ENCODE measurements at places on chromosomes 5 and 9.

- DNase-seq = peak; percentile 11
These were observed 1.8 kb upstream of the HMCN2 start for GRCh38 chr9:130263601-130264413.

GRCh38 chr9:31623511-31623910 lies 760.9 kb upstream of the ACO1 start:
- DNase-seq = no peak

DNA sequence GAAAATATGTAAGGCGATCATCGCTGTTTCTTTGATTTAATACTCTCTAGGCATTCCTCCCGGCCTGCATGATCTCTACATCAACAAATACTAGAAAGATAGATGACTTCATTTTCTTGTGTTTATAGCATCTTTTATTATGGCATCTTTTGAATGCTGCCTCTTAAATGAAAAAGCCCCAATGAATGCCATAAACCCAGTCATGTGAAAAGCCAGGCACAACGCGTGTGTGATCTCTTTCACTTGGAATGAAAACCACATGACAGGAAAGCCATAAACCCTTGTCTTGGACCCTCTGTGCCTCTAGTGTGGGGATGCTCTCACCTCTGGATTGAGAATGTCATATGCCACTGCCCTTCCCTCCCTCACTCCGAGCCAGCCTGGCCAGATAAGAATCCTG lies 476.2 kb downstream of the SEMA5A start:
- DNase-seq = no peak

DNA sequence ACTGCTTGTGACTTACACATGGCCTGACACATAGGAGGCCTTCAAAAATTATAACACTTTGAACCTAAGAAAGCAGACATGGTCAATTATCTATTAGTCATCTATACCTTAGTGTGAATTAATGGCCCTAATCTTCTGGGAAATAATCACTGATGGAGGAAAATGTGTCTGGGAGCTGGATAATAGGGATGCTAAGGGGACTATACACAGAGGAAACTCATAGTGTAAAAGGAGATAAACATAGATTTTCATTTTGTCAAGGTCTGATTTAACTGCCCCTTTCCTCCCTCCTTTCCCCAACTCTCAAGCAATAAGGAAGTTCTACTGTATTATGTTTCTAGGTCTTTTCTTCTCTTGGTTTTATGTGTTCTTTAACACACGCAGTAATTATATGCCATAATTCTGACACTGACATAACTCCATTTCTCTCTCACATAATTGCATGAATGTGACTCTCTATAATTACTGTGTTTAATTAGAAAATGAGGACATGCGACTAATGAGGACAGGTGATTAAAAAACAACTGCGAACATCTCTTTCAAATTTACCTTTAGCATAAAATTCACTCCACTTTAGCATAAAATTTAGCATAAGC lies 18.7 kb upstream of the PRELID2 start:
- peak; percentile 46 for DNase-seq

GRCh38 chr5:170429014-170429413 lies 39.8 kb upstream of the KCNMB1 start:
- DNase-seq = peak; percentile 15

- peak; percentile 33 for DNase-seq
These were observed 57.2 kb upstream of the DHFR start for GRCh38 chr5:80711938-80712337.
